ENCODE measurements at places on chromosomes 4 and X. TPM values are rescaled to one million over a fixed set of nuclear protein-coding genes. Genes with fewer than 3 reads are reported as not detected.

DNA sequence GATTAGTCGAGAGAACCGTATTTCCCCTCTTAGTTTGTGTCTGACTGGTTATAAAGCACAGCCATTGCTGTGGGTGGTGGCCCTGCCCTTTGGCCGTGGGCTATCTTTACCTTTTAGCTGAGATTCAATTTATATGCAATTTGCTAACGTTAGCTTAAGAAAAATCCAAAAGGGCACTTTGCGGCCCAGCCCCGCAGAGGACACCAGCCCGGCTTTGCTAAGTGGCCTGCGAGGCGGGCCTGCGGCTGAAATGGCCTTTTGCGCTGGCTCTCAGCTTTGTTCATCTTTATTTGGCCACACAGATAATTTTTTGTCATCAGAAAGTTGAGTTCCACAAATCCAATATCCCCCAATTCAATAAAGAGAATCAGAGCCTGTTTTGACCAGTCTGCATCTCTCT, 48.3 kb downstream of the CPZ start:
- DNase-seq, result no peak

DNA sequence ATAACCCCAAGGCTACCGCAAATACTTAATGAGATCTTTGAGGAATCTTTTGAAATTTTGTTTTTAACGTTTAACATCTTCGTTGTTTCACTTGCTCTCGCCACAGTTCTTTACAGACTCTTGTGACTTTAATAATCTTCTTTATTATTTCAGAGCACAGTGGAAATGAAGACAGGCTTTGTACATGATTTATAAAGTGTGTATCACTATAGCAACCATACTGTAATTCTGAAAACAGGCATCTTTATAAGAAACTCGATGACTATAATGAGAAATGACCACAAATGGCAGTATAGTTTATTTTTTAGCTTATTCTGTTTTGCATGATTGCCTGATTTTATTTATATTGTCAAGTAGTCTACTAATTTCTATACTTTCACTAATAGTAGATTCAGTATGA, 224.4 kb upstream of the GALNTL6 start:
- DNase-seq, result no peak

DNA sequence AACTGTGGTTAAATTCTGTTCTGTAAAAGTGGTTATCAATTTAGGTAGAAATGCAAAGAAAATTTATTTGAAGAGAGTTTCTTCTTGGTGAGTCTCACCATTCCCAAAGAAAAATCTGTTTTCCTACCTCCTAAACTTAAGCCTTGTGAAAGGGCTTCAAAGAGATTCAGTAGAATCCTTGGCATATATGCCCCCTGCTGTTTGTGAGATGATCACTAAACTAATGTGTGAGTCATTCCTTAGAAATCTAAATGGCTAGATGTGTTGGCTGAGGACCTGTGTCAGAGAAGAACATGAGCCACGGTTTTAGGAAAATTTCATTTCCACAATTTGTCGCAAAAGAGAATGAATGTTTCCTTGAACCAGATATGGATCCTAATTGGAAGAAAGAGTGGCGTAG, 260.9 kb downstream of the SLC7A11 start:
- peak; percentile 59 for DNase-seq

GRCh38 chrX:130975947-130976346, 72.9 kb upstream of the ENOX2 start:
- DNase-seq, result peak; percentile 48

- peak; percentile 66 for DNase-seq
Observed at GRCh38 chr4:140944572-140944971, 188.4 kb upstream of the TBC1D9 start.

GRCh38 chr4:13481569-13481968, 2.6 kb downstream of the RAB28 start:
- DNase-seq, result peak; percentile 46

DNA sequence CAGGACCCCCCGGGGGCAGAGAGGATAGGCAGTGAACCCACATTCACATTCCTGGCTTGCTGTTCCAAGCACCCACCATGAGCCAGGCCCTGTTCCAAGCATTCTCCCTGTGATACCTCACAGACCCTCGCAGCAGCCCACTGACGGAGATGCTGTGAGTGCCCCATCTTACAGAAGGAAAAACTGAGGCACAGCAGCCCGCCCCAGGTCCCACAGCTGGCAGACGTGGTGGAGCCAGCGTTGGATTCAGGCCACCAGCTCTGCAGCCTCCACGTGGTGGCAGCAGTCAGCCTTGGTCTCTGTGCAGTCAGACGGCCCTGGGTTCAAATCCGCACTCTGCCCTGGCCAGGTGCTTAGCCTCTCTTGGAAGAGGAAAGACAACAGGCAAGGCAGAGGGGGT, 16.8 kb downstream of the MAN2B2 start:
- DNase-seq, result no peak

GRCh38 chr4:172776203-172776861, 392.3 kb upstream of the GALNT7 start:
- DNase-seq, result peak; percentile 65

GRCh38 chr4:1646690-1647089, 37.4 kb downstream of the FAM53A start:
- DNase-seq, result no peak

DNA sequence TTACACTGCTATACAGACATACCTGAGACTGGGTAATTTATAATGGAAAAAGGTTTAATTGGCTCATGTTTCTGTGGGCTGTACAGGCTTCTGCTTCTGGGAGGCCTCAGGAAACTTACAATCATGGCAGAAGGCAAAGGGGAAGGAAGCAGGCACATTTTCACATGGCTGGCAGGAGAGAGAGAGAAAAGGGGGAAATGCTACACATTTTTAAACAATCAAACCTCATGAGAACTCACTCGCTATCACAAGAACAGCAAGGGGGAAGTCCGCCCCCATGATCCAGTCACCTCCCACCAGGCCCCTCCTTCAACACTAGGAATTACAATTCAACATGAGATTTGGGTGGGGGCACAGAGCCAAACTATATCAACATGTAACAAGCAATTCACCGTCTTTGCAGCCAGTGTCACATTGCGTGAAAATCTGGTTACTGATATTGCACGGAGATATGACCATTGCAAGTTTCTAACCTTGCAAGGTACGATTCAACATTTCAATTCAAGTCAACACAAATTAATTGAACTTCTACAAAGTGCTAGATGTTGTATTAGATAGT, 61.7 kb upstream of the RELL1 start:
- DNase-seq, result no peak

DNA sequence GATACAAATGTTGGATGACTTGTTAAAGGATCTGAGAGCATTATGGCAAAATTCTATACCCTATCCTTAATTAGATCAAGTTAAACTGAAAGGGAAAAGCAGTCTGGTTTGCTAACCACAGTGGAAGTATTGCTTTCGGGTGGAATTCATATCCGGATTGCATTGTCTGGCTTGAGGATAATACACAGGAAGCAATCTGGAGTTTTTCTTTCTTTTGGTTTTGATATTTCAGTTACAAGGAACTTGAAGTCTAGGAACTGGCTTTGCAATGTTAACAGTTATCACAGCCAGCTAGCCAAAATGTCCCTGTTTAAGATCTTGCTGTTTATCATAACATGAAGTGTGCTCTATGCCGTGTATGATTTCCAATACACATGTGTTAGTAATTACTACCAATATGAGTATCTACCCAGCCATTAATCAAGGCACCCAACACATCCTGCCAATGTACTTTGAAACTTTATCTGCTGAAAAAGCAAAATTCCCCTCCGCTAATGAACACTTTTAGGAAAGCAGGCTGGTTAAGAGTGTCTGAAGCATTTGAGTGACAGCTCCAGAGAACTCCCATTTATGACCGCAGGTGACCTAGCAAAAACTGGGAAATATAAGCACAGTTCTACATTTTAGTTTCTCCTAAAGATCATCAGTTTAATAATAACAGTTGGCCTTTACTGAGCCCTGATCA, 146.4 kb downstream of the PALLD start:
- no peak for DNase-seq

GRCh38 chrX:12770440-12770839, 20.8 kb upstream of the PRPS2 start:
- peak; percentile 30 for DNase-seq

GRCh38 chrX:149221230-149221629, 283.9 kb downstream of the IDS start:
- DNase-seq, result no peak

GRCh38 chr4:58564695-58565475, 1454.7 kb upstream of the IGFBP7 start:
- no peak for DNase-seq

DNA sequence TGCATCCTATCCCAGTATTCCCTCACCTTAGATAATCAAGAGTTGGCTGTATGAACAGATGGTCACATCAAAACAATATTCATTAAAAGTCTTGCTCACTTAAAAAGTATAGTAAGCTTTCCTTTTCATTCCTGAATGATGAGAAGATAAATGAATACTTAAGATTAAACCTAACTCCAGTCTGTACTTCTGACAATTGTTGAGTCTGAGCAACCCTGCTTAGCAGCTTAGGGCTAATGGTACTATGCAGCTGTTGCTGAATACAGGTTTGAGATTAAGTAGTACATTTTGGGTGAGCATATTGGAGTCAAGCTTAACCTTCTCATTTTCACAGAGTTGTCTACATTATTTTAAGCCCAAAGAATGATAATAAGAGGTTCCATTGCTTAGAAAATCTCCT, 121.7 kb upstream of the ETNPPL start:
- DNase-seq, result peak; percentile 31

- no peak for DNase-seq
Observed at GRCh38 chr4:121154103-121154515, 10.0 kb downstream of the TNIP3 start.

- DNase-seq, result no peak
Observed at GRCh38 chrX:130159776-130160175, 5.9 kb downstream of the AIFM1 start.

GRCh38 chrX:72255445-72255844, 16.6 kb upstream of the ERCC6L start:
- DNase-seq, result no peak

GRCh38 chr4:168736860-168737805, 240.3 kb downstream of the PALLD start:
- DNase-seq, result no peak

GRCh38 chrX:2478546-2479419, 22.0 kb downstream of the DHRSX start:
- no peak for DNase-seq

GRCh38 chr4:168978001-168978700, 31.9 kb downstream of the CBR4 start:
- DNase-seq, result peak; percentile 68

GRCh38 chr4:150828159-150828558, 186.9 kb downstream of the LRBA start:
- DNase-seq, result no peak

GRCh38 chrX:148741441-148741840, 241.0 kb downstream of the AFF2 start:
- DNase-seq, result no peak

GRCh38 chr4:48032721-48033120, 16.1 kb downstream of the NIPAL1 start:
- DNase-seq, result no peak

GRCh38 chr4:99038213-99038612, 42.7 kb downstream of the METAP1 start:
- no peak for DNase-seq

DNA sequence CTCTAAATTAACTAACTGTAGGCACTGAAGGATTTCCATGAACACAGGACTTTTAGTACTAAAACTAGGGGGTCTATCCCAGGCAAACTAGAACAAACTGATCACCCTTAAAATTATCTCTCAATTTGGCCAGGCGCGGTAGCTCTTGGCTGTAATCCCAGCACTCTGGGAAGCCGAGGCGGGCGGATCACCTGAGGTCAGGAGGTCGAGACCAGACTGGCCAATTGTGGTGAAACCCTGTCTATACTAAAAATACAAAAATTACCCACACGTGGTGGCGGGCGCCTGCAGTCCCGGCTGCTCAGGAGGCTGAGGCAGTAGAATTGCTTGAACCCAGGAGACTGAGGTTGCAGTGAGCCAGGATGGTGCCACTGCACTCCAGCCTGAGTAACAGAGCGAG, 436.6 kb downstream of the RPA4 start:
- no peak for DNase-seq

DNA sequence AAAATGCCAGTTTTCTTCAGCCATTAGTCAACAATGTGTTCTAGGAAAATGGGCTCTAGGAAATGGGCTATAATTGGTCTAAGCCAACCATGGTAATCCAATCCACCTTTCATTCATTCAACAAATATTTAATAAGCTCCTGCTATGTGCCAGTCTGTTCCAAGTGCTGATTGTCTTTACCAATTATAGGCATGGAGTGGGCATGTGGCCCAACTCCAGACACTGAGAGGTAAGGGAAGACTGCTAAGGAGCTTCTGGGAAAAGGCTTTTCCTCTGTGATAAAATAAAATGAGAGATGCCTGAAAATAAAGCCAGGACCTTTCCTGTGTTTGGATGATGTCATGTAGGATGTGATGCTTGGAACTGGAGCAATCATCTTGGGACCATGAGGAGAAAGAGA, 43.3 kb downstream of the HOPX start:
- DNase-seq, result no peak

DNA sequence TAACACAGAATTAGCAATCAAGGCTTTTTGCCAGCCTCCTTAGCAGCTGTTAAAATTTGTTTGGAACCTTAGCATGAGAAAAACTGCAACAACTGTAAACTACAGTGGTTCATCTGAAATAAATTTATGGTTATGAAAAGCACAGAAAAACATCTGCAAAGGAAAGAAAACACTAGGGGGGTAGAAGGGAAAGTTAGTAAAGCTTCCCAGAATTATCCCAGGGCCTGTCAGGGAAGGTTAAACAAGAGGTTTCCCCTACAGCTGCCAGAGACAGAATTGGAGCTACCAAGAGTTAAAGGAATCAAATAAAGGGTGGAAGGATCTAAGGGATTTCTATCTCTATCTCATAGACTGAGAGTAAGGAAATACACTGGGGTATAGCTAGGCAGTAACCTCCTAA, 234.7 kb upstream of the DIAPH2 start:
- no peak for DNase-seq

DNA sequence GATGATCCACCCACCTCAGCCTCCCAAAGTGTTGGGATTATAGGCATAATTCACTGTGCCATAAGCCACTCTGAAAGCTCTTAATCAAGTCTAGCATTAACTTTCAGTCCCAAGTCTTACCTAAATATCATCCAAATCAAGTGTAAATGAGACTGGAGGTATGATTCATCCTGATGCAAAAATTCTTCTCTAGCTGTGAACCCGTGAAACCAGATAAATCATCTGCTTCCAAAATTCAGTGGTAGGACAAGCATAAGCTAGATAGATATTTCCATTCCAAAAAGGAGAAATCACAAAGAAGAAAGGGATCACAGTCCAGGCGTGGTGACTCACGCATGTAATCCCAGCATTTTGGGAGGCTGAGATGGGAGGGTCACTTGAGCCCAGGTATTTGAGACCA, 8.8 kb upstream of the TBC1D25 start:
- no peak for DNase-seq

Gene UTP3
- 14.9 TPM for total RNA-seq

Gene OPN1MW
- total RNA-seq, result not detected

Gene SPANXA2
- total RNA-seq, result not detected

Gene OTUD6A
- not detected for total RNA-seq

Gene CAPN6
- not detected for total RNA-seq

Gene USP51
- total RNA-seq, result 1.1 TPM

Gene SSX4
- total RNA-seq, result not detected

Gene SLC25A4
- total RNA-seq, result 21.9 TPM

Gene DUX4
- not detected for total RNA-seq

Gene PNCK
- not detected for total RNA-seq

Gene NAP1L5
- total RNA-seq, result 3.9 TPM

Gene CPE
- 3.6 TPM for total RNA-seq

Gene SYTL5
- total RNA-seq, result 0.56 TPM

Gene CT55
- not detected for total RNA-seq
